ENCODE measurements at places on chromosomes 5 and 9.

DNA sequence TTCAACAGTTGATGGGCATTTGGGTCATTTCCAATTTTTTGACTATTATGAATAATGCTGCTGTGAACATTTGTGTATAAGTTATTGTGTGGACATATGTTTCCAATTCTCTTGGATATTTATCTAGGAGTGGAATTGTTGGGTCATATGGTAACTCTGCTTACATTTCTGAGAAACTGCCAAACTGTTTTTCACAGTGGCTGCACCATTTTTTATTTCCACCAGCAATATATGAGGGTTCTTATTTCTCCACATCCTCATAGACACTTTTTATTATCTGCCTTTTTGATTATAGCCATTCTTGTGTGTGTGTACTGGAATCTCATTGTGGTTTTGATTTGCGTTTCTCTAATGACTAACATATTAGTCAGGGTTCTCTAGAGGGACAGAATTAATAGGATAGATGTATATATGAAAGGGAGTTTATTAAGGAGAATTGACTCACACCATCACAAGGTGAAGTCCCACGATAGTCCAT, 14.7 kb upstream of the MED27 start:
- no peak for DNase-seq

DNA sequence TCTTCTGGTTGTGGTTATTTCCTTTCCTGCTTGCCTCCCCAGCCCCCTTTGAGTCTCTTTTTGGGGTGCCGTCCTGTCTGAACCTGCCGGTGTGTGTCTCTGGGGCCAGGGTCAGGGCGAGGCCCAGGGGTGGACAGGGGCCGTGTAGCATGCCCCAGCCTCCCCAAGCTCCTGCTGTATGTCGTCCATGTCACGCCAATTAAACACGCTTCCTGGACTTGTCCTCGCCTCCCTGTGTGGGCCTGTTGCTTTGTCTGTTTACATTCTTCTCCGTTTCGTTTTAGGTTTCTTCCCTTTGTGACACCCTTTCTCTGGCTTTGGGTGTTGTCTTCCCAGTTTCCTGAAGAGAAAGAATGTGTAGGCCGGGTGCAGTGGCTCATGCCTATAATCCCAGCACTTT, 28.5 kb upstream of the HMCN2 start:
- DNase-seq, result no peak

DNA sequence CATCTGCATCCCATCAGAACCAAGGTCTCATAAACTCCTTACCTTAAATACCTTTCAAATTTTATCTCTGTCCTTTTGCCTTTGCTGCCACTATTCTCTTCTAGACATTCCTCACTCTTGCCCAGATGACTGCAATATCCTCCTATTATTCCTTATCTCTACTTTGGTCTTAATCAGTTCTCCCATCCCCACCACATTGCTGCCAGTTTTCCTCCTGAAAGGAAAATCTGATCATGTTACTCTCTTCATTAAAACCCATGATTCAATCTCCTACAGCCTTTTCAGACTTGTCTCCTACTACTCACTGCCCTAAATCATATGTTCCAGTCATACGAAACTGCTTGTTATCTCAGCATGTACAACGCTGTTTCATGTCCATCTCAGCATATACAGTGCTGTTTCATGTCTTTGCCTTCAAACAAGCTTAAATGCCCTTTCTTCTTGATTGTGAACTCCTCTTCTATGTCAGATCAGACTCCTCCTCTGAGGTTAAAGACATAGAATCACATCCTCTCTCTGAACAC, 152.6 kb upstream of the FST start:
- DNase-seq, result no peak

GRCh38 chr5:112294126-112294525, 125.0 kb downstream of the EPB41L4A start:
- DNase-seq, result no peak

DNA sequence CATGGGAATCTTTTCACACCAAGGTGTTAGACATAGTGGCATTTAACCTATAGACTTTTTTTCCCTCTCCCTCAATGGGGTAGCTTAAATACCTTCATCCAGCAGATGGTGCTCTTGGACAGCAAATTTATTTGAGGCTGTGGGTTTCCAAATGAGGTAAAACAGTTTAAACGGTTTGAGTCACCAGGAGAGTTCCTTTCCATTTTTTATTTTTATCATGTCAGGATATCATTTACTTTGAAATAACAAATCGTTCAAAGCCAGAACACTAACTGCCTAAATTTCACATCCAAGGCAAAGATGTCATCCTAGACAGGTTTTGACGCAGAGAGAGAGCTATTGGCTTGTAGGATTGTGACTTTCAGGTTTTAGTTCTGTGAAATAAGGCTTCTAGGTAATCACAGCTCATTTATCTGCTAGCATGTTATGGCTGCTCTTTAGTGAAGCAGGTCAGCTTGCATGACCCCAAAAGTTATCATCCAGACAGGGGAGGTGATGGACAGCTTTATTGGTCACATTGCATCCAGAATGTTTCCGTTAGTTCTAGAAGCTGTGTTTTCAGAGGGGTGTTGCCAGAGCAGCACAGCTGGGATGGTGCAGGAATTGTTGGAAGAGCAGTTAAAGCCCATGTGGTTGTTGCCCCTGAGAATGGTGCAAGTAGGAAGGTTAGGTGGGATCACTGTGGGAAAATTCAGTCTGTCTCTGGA, 69.8 kb downstream of the KDM4C start:
- no peak for DNase-seq

- DNase-seq, result no peak
These were observed 433.7 kb downstream of the ENC1 start for GRCh38 chr5:74206579-74207550.

- DNase-seq, result no peak
These were observed 152.2 kb downstream of the ARHGAP26 start for GRCh38 chr5:142922223-142922952.

DNA sequence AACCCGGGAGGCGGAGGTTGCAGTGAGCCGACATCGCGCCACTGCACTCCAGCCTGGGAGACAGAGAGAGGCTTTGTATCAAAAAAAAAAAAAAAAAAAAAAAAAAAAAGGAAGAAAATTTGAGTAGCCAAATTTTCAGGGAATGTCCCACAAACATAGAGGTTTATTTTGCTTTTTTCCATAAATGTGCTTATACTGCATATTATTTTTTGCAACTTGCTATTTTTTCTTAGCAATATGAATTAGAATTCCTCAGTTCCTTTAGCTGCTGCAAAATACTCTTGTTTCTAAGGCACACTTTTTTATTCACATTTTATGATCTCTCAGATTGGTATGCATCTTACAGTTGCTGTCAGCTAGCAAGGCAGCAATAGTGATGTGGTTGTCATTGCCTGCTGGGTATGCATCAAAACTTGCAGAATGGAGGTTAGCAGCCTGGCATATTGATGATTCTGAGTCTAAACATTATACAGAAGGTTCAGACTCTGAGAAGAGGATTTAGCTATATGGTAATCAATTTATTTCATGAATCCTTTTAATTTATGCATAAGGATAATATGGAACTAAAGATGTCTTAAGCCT, 13.0 kb upstream of the MSANTD3 start:
- no peak for DNase-seq

DNA sequence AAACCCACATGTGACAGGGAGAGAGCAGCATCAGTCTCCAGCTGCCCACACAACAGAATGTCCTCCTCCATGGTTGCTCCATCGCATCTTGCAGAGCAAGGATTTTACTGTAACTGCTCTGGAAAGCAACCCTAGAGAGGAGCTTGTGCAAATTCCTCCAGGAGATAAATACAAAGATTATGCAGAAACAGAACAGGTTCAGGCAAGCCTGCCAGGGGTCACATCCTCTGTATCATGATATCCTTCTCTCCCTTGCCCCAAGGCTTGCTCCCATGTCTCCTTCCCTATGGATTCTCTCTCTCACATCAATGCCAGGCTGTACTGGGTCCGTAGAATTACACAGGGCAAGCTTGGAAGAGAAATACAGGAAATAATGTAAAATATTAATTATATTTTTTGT, 226.0 kb downstream of the MPDZ start:
- DNase-seq, result no peak

DNA sequence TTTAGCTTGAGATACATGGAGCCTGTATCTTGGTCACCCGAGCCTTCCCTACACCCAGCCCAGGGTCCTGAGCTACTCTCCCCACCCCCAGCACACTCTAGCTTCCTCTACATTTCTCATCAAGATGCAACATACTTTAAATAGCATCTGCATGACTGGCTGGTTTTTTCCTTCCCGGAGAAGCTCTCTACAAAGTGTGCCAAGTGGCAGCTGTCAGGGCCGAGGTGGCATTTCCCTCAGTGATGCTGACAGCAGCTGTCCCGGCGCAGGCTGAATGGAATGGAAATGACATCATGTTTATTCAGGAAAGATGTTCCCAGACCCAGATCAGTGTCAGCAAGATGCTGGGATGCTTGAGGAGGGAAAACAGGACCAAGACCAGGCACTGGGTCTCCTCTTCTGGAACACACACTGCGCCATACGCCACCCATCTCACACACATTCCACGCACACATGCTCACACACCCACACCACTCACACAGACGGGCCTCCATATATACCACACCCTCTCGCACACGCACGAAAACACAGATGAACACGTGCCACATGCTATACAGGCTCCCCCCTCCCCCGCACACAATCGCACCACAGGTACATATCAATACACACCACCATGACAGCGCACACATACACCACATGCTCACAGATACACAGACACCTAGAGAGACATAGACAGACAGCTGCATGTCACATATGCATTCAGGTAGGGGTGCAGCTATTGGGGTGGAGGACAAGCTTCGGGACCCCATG, 67.8 kb downstream of the LHX2 start:
- no peak for DNase-seq
